ENCODE measurements at places on chromosomes 5 and 9.

GRCh38 chr5:67045816-67046740 is 150.5 kb downstream of the CD180 start:
- no peak for DNase-seq

GRCh38 chr5:133245191-133246052 is 193.6 kb downstream of the HSPA4 start:
- peak; percentile 95 for DNase-seq

GRCh38 chr9:97753975-97754374 is 56.8 kb upstream of the XPA start:
- DNase-seq: no peak

DNA sequence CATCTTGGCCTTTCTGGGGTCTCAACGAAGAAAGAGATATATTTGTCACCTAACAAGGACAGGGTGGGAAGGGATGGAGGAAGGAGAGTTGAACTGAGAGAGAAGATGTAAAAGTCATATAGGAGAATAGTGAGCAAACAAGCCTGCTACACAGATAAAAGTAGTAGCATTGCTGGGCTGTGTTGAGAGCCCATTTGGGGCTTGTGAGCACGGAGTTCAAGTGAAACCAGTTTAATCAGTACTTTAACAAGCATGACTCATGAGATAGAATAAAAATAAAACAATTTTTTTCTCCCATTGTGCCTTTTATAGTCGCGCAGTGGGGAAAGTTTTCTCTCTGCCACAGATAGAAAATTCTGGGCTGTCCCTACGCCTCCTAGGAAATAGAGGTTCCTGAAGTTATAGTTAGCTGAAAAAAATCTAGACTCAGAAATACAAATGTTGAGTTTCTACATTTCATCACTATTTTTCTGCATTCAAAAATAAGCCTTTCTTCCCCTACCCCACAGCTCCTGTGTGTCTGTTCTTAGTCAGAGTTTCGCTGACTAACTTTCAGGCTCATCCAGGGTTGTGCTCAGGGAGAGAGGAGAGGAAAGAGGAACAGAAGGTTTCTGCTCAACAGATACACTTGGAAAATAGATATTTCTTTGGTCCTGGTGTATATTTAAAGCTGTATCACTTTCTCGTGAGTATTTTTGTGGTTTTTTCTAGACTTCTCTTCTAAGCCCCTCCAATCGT is 395.8 kb upstream of the ADAMTSL1 start:
- no peak for DNase-seq

- no peak for DNase-seq
Measured at GRCh38 chr5:106720367-106720766, 950.4 kb downstream of the EFNA5 start.

GRCh38 chr5:176921714-176922113 is 22.6 kb upstream of the HK3 start:
- no peak for DNase-seq

Data from SW480 (cell line).